ENCODE measurements at places on chromosomes 2 and 18.

DNA sequence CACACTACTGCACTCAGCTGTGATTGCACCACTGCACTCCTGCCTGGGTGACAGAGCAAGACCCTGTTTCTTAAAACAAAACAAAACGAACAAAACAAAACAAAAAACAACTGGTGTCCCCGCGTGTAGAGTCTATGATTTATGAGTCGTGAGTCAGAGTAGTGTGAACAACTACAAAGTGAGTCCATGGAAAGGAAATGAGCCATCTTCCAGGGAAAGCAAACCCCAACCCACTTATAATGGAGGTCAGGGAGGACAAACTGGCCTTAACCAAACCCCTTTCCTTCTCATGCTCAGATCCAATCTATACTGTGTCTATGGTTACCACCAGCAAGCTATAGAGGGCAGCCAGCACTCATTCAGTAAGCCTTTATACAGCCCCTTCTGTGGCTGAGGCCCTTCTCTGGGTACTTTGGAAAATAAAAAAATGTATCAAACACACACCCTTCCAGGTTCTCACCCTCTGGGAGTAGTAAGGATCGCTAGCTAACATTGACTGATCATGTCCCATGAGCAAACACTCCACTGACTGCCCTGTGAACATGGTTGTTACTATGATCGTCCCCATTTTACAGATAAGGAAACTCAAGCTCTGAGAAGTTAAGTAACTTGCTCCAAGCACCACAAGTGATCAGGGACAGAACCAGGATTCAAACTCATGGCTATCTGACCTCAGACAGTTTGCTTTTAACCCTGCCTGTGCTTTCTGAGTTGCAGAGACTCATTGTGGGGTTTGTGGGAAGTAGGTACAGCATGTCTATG lies 24.7 kb upstream of the COLEC12 start:
- no peak for DNase-seq

DNA sequence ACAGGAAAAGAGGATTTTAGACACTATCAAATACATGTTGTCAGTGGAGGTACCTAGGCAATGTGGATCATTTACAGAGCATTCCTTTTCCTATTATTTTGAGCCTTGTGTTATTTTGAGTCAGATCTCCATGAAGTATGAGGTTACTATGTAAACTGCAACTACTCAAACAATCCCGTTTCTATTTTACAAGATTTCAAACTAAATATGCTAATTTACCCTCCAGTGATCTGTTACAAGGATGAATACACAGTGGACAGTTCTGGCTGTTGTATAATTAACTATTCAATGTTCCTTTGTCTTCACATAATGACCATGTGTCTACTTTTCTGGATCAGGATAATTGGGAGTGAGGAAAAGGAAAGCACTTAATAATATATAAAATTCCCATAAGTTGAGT lies 4.6 kb downstream of the HOXD1 start:
- no peak for DNase-seq

- DNase-seq = peak; percentile 43
Measured at GRCh38 chr18:5296706-5297320, 1.3 kb upstream of the ZBTB14 start.

GRCh38 chr18:55479656-55480420 lies 108.2 kb downstream of the TCF4 start:
- DNase-seq = no peak

GRCh38 chr2:85695691-85696668 lies 1.8 kb downstream of the GNLY start:
- no peak for DNase-seq

DNA sequence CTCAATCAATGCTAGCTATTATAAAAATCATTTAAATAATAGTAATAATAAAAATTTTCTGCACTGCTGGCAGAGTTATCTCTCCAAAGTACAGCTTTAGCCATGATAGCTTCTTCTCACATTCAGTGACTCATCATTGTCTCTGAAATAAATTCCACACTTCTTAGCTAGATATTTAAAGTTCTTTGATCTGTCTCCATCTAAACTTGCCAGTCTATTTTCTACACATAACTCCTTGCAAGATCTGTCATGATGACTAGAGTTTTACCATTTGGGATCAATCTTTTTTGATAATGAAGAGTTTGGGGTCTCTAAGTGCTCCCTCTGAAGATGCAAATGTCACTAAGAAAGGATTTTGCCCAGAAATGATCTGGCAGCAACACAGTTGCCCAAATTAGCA lies 155.4 kb upstream of the LHCGR start:
- DNase-seq = no peak

- no peak for DNase-seq
Measured at GRCh38 chr2:239944694-239945551, 80.2 kb downstream of the NDUFA10 start.

DNA sequence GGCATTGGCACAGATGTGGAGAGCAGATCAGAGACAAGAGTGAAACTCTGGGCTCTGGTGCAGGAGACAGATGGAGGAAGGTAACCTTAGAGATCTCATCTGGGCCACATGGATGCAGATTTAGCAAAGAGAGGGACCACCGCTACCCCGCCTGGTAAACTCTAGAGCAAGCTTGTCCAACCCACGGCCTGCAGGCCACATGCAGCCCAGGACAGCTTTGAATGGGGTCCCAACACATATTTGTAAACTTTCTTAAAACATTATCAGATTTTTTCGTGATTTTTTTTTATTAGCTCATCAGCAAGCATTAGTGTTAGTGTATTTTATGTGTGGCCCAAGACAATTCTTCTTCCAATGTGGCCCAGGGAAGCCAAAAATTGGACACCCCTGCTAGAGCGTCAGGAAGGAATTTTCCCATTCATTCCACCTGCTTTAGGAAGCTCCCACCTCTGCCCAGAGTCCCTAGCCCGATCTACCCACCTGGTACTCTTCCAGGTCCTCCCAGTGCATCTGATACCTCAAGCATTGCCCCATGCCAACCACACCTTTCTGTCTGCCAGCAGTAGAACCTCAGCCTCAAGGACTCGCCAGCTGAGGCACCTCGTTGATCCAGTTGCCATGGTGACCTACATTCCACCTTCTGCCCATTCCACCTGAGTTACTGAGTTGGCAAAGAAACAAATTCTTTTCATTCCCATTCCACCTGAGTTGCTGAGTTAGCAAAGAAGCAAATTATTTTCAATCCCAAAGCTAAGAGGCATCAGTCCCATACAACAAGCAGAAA lies at the start of gene CIB4:
Gene CIB4 (minus strand): TSS at position 586 of the 784 bp plus-strand sequence. CDS start 52 bp downstream, at position 534.
- DNase-seq = no peak

DNA sequence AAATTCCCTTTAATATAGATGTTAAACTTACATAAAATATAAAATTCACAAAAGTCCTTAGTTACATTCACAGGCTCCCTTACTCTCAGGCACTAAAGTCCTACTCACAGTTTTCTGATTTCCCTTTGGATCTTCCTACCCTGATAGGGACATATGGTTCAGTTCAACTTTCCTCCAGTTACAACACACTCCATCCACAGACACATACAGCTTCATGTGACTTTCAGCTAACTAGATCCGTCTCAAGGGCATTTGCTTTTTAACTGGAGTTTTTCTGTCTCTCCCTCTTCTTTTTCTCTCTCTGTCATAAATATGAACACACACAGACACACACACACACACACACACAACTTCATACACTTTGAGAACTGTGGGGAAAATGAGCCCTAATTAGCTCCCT lies 419.2 kb downstream of the LRP1B start:
- DNase-seq = no peak

- DNase-seq = no peak
Measured at GRCh38 chr2:70173520-70173919, 17.3 kb downstream of the C2orf42 start.

- no peak for DNase-seq
Measured at GRCh38 chr18:55794288-55795052, 206.5 kb upstream of the TCF4 start.

DNA sequence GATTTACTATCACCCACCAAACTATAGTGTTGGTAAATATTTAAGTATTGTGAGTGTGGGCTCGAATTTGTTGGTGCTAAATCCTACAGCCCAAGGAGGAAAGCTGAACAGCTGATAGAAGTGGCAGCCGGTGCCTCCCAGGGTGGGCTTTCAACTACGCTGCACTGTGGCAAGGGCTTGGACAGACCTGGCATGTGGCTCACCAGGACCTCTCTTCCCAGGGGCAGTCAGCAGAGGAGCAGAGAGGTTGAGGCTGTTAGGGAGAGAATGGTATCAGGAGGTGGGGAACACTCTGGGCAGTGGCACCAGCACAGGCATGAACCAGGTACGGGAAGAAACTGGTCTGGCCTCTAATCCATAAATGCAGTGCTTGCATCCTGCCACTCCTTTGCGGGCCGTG lies 44.6 kb downstream of the TFCP2L1 start:
- DNase-seq = no peak

GRCh38 chr2:96832754-96833507 lies 10.9 kb downstream of the ANKRD23 start:
- no peak for DNase-seq

DNA sequence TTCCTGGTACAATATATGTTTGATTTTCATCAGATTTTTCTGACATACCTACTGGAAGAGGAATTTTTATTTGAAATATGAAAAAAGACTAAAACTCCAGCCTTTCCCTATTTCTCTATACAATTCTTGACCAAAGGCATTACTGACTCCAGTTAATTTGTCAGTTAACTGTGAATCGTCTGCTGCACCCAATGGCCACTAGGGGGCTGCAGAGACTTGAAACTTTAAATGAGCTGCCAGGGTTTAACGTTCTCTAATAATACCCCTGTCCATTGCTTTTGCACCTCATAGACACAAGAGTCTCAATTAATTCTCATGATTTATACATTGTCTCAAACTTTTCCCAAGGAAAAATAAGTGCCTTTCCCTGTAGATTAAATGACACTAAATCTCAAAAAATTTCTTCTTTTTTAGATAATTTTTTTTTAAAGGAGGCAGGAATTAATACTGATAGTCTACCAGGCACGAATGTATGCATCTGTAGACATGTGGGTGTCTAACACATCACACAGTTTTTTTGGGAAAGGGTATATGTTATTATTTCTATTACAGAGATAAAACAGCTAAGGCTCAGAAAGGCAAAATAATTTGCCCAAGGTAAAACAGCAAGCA lies 1.8 kb upstream of the ALK start:
- peak; percentile 68 for DNase-seq

- DNase-seq = no peak
Measured at GRCh38 chr2:158346032-158346431, 110.5 kb downstream of the CCDC148 start.

DNA sequence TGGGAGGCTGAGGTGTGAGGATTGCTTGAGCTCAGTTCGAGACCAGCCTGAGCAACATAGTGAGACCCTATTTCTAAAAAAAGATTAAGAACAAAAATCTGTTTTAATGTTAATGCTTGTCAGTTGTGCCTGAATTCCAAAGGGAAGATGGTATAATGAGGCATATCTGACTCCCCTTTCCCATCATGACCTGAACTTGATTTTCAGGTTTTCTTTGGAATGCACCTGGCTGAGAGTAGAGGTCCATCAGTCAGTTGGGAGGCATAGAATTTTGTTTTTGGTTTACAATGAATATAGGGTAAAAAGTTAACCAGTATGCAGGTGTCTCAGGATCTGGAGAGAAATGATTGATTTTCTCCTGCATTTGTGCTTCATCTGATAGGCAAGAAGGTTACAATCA lies 20.4 kb downstream of the RPIA start:
- DNase-seq = no peak

DNA sequence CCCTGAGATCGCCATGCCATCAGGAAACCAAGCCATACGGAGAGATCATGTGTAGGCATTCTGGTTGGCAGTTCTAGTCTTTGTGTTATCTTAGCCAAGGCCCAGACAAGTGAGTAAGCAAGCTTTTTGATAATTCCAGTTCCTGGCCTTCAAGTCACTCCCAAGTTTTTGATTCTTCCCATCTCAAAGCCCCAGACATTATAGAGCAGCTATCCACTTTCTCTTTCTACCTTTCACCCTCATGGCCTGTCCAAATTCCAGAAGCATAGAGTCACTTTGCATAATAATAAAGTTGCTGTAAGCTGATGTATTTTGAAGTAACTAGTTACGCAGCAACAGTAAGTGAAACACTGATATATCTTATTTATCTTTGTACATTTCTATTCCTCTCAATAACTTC lies 26.8 kb upstream of the IL1RL1 start:
- no peak for DNase-seq

DNA sequence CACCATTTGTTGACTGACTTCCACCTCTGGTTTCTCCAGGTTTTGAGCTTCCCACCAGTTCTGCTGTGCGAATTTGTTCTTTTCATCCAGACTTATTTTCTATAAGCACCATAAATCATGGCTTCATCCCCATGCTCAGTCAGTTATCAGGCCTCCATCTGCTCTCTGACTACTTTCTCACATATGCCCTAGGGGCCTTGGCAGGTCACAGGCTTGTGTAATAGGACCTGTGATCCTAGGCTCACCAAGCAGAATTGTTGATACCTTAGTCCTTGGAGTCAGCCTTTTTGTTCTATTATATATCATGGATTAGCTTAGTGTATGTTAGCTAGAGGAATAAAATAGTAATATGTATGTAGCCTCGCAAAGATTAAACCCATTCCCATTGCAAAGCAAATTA lies 284.2 kb upstream of the TANK start:
- DNase-seq = no peak

GRCh38 chr2:105777506-105778055 lies 32.9 kb downstream of the NCK2 start:
- no peak for DNase-seq

GRCh38 chr2:162828545-162828944 lies 10.0 kb downstream of the KCNH7 start:
- no peak for DNase-seq

DNA sequence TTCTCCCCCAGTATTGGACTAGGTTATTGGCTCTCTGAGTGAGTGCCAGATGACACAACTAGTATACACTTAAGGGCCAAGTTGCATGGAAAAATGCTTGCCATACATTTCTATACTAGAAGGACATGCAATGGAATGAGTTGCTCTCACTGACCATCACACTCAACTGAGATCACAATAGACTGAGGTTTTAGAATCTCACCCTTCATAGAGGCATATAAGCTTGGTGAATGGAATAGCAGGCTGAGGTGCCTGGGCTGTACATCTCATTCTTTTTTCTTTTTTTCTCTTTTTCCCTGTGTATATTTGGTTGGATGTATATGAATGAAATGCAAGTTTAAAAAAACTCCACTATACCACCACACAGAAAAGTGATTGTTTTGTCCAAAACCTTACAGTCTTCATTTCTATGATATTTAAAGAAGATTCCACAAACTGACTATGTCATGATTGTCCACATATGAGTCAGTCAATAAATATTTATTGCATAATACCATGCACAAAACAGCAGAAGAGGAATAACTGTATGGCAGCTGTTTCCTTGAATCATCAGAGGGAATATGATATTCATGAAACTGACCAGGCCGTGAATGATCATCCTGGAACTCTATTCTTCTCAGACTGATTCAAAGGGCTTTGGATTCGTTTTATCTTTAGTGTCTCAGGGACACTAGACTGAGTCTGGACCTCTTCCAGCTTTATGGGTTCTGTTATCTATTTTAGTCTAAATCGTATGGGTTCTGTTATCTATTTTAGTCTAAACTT lies 122.6 kb upstream of the STK17B start:
- DNase-seq = no peak

Data from HepG2 (cell line).